ENCODE measurements at places on chromosomes 2 and 18.
A peak's percentile ranks its signal among the peaks of the same experiment; 100 is the strongest.

DNA sequence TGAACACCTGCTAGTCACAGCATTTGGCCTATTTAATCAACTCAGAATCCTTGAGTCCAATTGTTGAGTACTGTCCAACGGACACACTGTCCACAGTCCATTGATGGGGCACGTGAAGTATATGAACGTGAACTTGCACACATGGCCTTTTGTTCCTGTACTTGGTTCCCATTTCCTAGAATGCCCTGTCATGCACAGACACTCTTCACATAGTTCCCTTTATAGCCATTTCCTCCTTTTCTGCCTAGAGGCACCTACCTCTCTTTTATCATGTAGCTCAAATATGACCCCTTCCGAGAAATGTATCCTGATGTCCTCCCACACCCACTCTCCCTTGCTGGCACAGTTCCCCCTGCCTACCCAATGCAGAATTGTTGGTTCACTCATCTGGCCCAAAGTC is 8.7 kb upstream of the CRYGA start:
- no peak for DNase-seq

DNA sequence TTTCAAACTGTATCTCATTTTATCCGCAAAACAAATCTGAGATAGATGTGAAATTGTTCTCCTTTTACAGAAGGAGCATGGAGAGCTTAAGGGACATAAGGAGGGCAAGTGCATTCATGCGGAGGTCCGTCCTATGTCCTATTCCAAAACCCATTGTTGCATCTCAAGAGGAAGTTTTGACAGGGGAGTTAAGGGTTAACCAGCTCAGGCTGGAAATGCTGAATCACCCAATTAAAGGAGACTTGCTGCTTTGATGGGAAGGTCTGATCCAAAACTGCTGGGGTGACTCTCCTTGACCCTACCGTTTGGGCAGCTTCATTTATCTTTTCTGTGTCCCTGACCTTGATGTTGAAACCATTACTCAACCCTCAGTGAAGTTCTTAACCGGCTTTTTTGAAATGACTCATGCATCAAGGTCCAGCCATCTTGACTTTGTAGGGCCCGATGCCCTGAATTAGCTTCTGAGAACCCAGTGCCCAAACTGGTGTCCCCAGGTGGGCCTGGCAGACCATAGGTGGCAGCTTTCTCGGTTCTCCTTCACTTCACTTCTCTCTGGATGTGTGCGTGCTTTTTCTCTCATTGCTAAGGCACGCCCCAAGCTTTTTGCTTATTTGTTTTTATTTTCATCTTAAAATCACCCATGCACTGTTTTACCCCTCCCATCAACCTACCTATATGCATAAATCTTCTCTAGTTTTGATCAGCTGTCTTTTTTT is 15.9 kb upstream of the TXNDC2 start:
- peak; percentile 59 for DNase-seq

- no peak for DNase-seq
Measured at GRCh38 chr2:9656270-9656766, 25.5 kb upstream of the YWHAQ start.

DNA sequence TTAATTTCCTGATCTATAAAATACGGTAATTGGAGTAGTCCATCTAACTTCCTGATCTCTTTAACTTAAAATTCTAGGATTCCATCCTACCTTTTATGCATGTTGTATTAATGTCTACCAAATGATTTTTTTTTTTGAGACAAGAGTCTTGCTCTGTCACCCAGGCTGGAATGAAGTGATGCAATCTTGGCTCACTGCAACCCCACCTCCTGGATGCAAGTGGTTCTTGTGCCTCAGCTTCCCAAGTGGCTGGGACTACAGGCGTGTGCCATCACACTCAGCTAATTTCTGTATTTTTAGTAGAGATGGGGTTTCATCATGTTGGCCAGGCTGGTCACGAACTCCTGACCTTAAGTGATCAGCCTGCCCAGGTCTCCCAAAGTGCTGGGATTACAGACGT is 47.8 kb downstream of the CFAP36 start:
- no peak for DNase-seq

- DNase-seq: no peak
Measured at GRCh38 chr18:48475635-48476549, 62.9 kb upstream of the CTIF start.

- DNase-seq: no peak
Measured at GRCh38 chr18:7844017-7844416, 276.9 kb downstream of the PTPRM start.

DNA sequence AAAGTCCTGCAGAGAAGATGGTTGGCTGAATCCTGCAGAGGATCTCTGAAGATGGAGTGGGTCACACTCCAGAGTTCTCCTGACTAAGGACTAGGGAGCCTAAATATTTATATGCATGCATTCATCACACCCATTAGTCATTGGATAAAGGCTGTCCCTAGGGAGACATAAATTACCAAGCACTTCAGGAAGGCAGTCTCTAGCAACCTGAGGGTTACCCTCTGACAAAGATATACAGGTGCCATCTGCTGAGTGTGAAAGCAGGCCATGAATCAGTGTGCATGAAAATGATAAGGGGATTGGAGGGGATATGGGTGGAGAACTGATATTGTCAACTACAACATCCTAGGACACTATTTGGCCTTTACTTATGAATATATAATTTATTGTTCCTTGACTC is 294.8 kb upstream of the DDX18 start:
- DNase-seq: no peak

- DNase-seq: peak; percentile 68
Measured at GRCh38 chr18:6482198-6482977, 67.7 kb upstream of the L3MBTL4 start.

DNA sequence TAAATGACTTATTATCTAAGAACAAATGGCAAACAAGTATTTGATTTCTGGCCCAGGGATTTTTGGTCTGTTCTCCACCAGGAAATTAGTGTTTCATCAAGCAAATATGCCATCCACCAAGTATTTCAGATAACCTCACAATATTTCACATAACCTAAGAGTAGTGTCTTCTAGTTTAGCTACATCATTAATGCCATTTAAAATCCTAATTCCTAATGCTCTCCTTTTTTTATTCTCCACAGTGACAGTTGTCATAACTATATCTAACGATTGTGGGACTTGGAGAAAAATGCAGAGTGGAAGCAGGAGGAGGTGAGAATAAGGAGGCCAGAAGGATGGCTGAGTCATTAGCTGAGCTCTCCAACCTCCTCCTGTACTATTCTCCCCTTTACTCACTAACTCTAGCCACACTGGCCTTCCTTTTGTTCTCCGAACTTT is 58.5 kb upstream of the CTLA4 start:
- no peak for DNase-seq
